GM04503 (cell line): ENCODE measurements at places on chromosomes 1 and 21.
A peak's percentile ranks its signal among the peaks of the same experiment; 100 is the strongest.

DNA sequence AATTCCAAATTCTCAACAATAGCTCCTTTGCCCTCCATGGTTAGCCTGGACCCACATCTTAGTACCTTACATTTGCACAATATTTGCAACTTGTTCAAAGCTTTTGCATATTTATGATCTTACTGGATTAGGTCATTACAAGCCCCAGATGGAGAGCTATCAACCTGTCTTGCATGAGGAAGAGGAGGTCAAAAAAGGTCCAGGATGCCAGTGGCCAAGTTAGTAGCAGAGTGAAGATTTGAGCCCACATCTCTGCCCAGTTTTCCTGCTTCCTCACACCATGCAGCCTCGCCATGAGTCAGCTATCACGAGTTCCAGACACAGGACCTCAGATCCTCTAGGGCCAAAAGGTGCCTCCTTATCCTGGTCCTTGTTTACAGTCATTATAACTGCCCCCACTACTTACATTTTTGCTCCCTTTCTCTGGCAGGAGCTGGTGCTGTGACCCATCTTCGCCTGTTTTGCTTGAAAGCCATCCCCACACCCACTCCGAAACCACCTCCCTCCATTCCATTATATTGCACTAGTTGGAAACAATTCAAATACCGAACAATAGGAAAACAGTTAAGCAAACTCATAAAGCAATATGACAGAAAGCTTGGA lies 5.0 kb upstream of the AHCYL1 start:
- DNase-seq: peak; percentile 49

DNA sequence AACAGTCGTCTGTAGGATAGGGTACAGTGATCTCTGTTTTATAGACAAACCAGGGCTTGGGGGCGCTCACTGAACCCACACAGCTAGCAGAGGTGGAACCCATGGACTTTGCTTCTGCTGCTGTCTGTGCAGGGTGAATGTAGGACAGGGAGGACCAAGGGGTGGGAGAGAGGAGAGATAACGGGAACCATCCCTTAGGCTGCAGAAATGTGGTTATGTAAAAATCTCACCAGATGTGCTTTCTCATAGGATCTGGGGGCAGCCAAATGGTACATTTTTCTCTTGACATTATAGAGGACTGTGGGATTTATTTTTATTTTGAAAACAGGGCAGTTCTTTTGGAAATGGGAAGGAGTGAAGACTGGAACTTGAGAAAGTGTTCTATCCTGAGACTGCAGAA lies 8.7 kb downstream of the NFASC start:
- DNase-seq: no peak

- DNase-seq: no peak
Measured at GRCh38 chr1:33140153-33141149, 41.4 kb downstream of the TRIM62 start.

GRCh38 chr1:183394435-183394834 lies 23.7 kb downstream of the NMNAT2 start:
- DNase-seq: no peak

- DNase-seq: peak; percentile 83
Measured at GRCh38 chr1:205294175-205294917, 27.2 kb downstream of the NUAK2 start.

DNA sequence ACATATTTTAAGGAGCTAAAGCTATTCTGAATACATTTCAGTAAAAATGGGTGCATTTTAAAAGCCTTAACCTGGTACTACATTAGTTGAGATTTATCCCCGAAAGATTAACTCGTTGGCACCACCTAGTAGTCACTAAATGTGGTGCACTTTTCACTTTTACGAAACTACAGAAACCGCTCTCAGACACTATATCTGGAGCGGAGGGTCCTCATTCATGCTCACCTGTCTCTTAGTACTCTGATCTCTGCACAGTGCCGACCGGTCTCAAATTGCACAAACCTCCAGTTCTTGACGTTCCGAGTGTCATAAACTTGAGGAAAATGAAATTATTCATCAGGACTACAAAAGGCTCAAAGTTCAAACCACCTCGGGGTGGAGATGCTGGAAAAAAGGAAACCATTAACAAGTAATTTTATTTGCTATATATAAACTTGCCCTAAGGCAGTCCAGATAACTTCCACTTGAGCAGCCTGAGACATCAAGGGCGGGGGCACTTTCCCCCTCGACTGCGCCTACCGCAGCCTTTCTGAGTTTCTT lies 722 bp downstream of the LZIC start:
- peak; percentile 19 for DNase-seq

DNA sequence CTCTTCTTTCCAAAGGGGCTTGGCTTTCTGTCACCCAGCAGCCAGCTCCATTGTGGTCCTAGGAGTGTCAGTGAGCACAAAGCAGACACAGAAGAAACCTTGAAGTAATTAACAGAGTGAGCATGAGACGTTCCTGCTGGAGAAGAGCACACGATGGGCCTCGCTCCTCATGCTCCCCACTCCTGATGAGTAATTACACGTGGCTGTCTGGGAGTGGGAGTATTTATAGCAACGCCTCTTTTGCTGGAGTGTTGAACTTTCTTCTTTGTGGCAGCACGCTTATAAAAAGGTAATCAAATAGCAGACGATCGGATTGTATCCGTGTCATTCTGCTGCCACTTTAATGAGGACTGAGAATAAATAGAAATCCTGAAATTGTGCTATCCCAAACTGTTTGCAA lies 185.8 kb downstream of the CAMTA1 start:
- no peak for DNase-seq

- DNase-seq: no peak
Measured at GRCh38 chr1:230401763-230402294, 24.3 kb downstream of the PGBD5 start.

DNA sequence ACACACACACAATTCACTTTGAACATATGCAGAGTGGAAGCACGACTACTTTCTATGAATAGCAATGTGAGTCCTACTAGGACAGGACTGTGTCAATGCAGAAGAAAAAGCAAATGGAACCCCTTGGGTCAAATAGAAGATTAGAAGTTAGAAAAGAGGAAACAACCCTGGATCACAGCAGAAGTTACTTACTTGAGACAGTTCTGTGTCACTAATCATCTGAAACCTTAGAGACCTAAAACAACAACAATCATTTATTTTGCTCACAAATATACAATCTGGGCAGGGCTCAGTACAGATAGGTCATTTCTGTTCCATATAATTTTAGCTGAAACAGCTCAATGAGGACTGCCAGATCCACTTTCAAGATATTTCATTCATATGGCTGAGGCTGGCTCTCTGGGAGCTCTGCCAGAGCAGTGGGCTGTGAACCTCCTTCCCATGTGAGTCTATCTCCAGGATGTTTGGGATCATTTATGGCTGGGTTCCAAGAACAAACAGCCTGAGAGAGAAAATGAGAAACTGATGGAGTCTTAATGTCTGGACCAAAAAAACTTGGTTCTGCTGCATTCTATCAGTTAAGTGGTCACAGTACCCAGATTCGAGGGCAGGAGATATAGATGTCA lies 42.5 kb upstream of the IL10 start:
- DNase-seq: peak; percentile 46

- no peak for DNase-seq
Measured at GRCh38 chr1:56573311-56573710, 6.1 kb downstream of the PLPP3 start.

GRCh38 chr1:223642237-223642636 lies 23.3 kb downstream of the CAPN8 start:
- no peak for DNase-seq

GRCh38 chr1:29754573-29755375 lies 518.5 kb downstream of the PTPRU start:
- DNase-seq: no peak

- no peak for DNase-seq
Measured at GRCh38 chr1:52567943-52568342, 15.1 kb upstream of the TUT4 start.

GRCh38 chr1:186618401-186619170 lies 61.6 kb downstream of the PTGS2 start:
- peak; percentile 33 for DNase-seq

DNA sequence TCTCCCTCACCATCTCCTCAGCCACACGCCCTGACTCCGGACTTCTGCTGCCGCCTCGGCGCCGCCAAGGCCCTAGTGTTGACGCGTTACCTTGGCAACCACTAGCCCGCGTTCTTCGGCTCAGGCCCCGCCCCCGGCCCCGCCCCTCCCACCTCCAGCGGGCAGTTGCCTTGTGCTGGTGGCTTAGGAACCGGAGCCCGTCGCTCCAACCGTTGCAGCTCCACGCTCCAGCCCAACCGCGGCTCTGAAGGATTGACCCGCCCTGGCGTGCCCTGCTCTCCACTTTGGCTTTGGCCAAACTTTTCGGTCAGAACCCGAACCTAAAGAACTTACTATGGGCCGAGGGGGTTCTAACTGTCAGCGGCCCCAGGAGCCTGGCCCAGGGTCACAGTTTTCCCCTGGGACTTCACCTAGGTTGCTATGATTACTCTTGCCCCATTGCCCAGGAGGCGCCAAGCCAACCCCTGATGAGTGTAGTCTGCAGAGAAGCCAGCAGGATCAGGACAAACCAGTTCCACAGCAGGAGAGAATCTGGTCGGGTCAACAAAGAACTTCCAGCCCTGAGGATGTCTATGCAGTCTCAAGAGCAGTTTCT lies at the start of gene CFAP45:
Gene CFAP45, minus strand, starts transcription at position 80 of the 595 bp plus-strand sequence. Its CDS starts 67 bp downstream, at position 13.
- DNase-seq: no peak

DNA sequence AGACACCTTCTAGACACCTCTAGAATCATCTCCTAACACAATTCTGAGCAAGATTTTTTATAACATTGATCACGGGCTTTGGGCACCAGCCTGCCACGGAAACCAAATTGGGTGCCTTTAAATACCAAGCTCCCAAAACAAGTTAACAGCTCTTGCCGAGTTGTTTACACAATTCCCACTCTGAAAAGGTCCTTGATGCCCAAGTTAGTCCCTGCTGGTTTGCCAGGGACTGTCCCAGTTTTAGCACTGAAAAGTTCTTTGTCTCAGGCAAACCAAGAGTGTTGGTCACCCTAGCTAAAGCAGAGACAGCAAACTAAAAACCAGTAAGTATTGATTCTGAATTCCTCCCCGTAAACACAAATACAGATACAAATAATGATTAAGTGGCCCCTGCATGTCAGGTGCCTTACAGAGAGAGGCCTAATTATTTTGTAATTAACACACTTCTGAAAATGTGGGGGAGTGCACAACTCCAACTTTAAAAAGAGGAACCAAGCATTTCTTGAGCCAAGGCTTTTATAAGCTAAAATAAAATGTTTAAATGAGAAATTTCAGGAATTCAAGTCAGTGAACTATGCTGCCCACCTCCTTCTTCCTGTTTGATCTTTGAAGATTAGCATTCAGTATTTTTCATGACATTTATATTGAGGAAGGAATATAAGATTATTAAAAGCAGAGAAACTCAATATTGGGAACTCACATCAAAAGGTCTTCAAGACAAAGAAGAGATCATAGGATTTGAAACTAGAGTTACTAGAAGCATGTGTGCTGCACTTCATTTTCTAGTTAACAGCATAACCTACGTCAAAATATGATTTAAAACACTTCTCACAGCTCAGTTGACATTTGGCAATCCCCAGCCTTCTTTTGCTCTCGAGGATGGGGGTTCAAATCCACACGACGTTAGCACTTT lies 9.0 kb upstream of the UBE2U start:
- no peak for DNase-seq

GRCh38 chr1:90074137-90074536 lies 79.2 kb downstream of the ZNF326 start:
- DNase-seq: no peak

DNA sequence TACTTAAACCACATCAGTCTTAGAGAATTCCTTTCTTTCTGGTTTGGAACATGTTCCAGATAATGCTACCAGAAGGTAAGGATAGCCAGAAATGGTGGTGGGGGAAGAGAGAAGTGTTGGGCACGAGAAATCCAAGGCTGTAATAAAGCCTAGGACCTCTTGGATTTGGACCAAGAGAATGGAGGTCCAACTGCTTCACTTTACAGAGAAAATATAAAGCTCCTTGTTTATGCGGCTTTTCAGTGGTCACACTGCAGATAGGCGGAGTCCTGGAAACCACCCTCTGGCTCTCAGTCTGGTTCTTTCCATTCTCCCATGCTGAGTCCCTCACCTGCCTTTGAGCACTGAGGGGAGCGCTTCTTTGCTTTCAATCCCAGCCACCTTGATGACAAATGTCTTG lies 87.8 kb downstream of the ADCY10 start:
- DNase-seq: no peak

GRCh38 chr1:116850436-116850835 lies 59.3 kb upstream of the PTGFRN start:
- DNase-seq: no peak

- DNase-seq: no peak
Measured at GRCh38 chr1:54250670-54251069, 50.7 kb downstream of the MRPL37 start.

DNA sequence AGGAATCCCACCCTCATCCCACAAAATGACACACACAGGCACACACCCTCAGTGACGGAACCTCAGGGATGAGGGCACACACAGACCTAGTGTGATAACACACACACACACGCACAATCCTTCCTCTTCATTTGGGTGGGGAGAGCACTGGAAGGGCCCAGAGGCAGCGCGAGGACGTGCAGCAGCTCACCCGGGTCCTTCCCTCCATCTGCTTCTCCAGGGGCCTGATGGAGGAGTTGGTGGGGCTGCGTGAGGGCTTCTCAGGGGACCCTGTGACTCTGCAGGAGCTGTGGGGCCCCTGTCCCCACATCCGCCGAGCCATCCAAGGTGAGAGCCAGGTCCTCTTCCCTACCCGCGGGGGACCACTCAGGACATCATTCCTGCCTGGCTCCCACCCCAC lies 557 bp downstream of the CLCNKA start:
- no peak for DNase-seq

GRCh38 chr1:66434096-66434495 lies 99.9 kb upstream of the SGIP1 start:
- DNase-seq: peak; percentile 35

GRCh38 chr1:184910691-184911091 lies 63.6 kb downstream of the NIBAN1 start:
- DNase-seq: peak; percentile 66

- no peak for DNase-seq
Measured at GRCh38 chr21:38334866-38335265, 78.1 kb downstream of the KCNJ15 start.

GRCh38 chr1:2240270-2241156 lies 12.4 kb downstream of the SKI start:
- no peak for DNase-seq

DNA sequence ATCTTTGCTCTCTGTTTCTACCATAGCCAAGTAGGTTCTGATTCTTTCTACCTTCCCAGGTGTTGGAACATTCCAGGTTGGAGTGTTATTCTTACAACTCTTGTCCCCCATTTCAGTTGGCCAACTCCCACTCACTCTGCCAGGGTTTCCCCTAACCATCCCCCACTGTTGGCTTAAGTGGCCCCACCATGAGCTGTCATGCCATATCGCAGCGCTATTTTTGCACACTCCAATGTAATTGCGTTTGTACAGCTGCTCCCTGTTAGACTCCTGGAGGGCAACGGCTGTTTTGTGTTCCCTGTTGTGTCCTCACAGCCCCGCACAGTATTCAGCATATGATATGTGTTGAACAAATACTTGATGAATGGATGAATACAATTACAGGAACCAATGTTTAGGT lies 117.7 kb upstream of the ETS2 start:
- no peak for DNase-seq

DNA sequence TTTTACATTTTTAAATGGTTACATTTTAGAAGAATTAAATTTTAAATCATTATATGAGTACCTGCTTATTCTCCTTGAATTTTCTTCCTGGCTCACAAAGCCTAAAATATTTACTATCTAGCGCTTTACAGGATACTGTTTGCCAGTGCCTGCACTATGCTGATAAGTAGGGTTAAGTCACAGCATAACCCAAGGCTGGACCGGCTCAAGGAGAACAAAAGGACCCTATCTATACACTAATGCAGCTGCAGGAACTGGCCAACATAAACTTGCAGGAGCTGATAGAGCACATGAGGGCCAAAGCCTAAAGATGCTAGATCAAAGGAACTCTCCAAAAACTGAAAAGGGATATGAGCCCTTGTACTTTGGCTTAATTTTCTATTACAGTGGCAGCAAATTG lies 1086.9 kb upstream of the TMPRSS15 start:
- DNase-seq: no peak
